ENCODE measurements at places on chromosomes 4 and X.

GRCh38 chr4:25970226-25970675, 56.2 kb downstream of the SMIM20 start:
- no peak for DNase-seq

- DNase-seq = no peak
These were observed 31.5 kb upstream of the CLCN4 start for GRCh38 chrX:10125248-10125615.

- DNase-seq = no peak
These were observed 168.9 kb downstream of the GPAT3 start for GRCh38 chr4:83704786-83705185.

DNA sequence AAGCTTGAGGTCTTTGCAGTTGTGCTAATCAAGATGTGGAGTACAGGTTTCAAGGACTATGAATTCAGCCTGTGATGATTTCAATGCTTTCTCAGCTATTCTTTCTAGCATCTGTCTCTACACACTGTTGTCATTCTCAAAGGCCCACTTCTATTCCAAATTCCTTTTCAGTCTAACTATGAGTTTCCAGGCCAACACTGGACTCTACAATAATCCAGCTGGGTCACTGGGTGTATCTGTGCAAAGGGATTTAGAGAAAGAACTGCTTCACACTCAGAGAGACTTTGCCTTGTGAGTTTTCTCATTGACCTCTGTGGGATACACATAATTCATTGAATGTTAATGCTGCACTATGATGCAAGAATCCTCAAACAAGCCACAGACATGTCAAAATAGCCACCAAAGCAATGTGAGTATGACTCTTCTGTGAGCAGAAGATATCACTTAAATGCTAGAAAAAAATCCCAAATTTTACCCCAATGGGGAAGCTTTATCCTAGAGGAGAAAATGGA, 171.8 kb upstream of the CLNK start:
- DNase-seq = no peak

- no peak for DNase-seq
These were observed 21.8 kb downstream of the OFD1 start for GRCh38 chrX:13756381-13756780.

All from stimulated activated CD8-positive, alpha-beta memory T cell treated with anti-CD3 and anti-CD28 coated beads, Interleukin-7, amount 100 ng/mL, for 24 hours (primary cell).